ENCODE measurements at places on chromosomes 5 and 9.

DNA sequence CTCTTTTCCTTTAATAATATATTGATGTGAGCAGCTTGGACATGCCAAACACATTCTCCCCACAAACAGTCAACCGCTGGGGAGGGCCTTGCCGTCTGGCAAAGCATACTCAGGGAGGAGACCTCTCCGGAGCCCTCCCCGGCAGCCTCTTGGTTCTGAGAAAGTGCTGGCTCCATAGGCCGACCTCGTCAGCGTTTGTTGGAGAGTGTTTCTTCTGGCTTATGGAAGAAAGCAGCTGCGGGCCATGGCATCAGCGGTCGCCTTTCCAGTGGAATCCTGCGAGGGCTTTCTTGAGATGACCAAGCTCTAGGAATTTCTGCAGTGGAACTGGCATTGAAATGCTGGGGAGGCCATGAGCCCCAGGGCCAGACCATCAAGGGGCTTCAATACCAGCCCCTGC lies 405.7 kb upstream of the IRX4 start:
- DNase-seq, result no peak

DNA sequence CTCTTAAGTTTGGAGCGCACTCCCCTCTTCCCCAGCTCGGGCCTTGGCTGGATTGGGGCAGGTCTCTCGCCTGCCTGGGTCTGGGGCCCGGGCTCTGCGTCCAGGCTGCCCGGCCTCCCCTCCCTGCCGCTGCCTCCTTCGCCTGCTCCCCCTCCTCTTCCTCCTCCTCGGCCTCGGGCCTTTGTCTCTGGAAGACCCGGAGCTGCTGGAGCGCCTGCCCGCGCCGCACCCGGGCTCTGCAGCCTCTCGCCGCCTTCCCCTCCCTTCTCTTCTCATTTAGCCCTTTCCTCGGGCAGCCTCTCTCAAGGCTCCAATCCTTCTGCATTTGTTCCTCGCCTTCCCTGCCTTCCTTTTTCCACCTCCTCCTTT lies 218.5 kb downstream of the C9orf50 start:
- DNase-seq, result no peak

DNA sequence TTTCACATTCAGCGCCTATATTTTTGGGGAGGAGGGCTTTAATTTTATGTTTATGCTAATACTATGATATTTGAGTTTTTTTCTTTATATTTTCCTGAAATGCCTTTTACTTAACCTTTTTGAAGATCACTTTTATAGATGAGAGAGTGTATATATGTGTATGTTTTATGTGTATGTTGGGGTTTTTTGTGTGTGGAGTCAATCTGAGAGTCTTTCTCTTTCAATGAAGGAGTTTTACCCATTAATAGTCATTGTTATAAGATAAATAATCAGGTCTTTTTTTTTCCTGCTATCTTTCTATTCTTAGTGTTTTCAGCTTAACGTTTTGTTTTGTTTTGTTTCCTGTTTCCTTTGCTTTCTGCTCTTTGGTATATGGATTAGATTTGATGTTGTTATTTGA lies 112.2 kb downstream of the TEX10 start:
- no peak for DNase-seq

DNA sequence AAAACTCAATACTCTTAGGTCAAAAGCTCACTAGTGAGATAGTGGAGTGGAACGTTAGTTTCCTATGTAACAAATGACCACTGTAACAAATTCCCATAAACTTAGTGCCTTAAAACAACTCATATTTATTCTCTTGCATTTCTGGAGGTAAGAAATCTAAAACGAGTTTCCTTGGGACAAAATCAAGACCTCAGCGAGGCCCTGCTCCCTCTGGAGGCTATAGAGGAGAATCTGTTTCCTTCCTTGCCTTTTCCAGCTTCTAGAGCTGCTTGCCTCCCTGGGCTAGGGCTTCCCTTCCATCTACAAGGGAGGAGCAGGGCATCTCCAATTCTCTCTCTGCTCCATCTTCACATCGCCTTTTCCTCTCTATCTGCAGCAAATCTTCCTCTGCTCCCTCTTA lies 32.0 kb downstream of the SEMA5A start:
- no peak for DNase-seq

GRCh38 chr9:36971935-36972488 lies 62.1 kb downstream of the PAX5 start:
- DNase-seq, result no peak

DNA sequence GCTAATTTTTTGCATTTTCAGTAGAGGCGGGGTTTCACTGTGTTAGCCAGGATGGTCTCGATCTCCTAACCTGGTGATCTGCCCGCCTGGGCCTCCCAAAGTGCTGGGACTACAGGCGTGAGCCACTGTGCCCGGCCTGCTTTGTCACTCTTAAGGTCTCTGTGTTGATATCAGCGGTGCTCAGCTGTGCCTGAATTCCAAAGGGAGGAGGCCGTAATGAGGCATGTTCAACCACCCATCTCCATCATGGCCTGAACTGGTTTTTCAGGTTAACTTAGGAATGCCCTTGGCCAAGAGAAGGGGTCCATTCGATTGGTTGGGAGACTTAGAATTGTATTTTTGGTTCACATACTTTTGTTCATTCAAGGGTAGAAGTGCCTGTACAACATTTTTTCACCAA lies 22.0 kb downstream of the HSD17B3 start:
- no peak for DNase-seq

- no peak for DNase-seq
Observed at GRCh38 chr5:19608444-19609002, 379.5 kb downstream of the CDH18 start.

- DNase-seq, result no peak
Observed at GRCh38 chr5:88238732-88239131, 29.9 kb downstream of the TMEM161B start.

GRCh38 chr9:29416204-29416603 lies 1842.9 kb upstream of the C9orf72 start:
- DNase-seq, result no peak

DNA sequence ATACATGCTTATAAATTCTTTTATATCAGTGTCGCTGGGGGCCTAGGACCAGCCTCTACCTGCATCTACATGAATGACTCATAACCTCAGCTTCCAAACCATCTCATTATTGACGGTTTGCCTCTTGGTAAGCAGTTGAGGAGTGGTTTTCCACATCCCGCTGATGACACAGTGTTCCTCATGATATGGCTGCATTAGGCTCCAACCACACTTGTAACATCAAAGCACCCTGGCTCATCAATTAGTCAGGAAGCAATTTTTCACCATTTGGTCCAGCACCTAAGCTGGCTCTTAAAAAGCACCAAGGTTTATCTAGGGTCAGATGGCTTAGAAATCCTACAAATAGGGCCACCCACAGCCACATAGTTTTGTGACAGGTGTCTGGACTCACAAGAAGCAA lies 402.4 kb downstream of the ARHGEF28 start:
- no peak for DNase-seq

DNA sequence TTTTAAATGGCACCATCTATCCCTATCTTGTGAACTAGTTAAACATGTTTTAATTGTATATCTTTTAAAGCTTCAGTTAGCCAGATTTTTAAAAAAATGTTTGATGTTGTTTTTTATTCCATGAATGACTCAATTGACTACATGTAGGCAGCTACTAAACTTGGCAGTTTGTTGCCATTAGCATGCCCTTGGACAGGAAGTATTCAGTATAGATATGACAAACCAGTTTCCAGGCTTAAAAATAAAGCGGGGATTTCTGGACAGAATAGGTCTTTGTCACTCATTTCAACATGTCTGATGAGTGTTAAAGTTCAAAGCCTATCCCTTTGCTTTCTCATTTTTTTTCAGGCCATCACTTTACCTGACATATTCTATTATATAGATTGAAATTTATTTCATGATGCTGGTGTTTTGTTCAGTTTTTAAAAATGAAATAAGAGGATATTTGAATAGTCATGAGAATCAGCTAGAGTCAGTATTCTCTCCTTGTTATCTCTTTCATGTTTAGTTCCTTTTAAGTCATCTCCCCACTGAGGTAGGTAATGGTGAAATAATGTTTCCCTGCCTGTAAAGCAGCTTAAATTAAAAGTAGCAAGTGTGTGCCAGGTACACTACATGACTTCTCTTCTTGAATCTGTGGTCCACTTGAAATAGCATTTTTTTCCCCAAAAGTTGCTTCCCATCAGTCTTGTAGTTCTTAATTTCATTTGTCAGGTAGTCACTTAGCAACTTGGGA lies 11.9 kb downstream of the TNFAIP8 start:
- DNase-seq, result no peak

DNA sequence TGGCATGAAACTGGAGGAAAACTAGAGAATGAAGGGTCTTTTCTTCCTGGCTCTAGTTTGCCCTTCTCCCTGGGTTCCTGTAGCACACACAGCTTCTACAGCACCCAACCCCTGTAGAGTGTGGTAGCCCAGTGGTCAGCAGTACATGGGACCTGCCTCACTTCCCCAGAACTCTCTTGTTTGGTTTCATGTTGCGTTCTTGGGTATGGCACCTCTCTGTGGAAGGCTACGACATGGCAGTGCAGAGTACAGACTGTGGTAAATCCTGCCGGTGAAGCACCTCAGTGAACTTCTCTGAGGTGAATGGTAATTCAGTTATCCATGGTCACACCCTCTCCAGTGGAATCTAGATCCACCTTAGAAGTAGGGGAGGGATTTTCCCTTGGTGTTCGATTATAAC lies 105.5 kb downstream of the TLR4 start:
- no peak for DNase-seq

DNA sequence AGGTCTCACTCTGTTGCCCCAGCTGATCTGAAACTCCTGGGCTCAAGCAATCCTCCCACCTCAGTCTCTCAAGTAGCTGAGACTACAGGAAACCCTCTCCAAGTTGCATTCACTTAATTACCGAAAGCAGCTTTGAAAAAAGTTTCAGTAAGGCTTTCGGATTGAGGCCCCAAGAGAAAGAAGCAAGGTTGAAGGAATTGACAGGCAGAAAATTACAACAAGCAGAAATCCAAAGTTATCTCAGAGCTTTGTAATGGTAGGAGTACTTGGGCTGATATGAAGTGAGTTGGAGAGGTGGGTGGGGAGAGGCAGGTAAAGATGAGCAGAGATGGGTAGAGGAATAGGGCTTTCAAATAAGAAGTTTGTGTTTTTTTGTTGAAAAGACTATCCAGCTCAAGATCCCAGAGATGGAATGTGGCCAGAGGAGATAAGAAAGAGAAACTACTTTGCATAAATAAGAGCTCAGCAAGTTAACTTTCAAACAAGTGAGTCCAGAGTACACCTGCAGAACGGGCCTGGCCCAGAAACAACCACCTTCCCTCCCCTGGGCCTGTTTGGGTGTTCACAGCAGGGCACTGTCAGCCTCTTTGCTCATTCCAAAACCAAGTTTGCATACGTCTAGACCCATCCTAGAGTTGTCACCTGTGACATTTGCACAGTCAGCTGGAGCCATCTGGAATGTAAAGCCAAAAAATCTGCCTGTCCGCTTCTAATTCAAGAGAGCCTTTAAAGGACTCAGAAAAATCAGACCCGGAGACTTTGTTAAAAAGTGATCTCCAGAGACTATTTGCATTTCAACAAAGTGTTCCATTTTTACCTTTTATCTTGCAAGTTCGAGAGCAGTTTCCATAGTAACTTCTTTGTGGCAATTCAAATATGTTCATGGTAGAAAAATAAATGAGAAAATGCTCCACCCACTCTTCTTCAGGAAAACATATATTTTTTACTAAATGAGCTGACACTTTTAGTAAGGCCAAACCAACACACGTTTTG lies 2.2 kb upstream of the CLINT1 start:
- DNase-seq, result peak; percentile 4

DNA sequence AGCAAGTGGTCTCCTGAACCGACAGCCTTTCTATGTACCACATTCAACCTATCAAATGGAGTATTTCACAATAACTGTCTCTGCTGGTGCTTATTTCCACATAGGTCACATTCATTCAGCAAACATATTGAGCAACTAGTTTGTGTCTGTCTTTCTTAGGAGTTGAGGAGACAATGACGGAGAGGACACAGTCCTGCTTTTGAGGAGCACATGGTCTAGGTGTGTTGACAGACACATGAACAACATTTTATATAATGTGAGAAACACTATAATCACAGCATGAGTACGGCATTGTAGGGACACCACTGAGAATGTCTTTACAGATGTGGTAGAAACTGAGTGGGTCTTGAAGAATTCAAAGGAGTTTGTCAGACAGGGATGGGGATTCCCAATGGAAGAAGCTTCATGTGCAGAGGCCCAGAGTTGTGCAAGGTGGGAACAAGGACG lies 28.5 kb downstream of the NFIL3 start:
- no peak for DNase-seq

GRCh38 chr5:120368923-120369715 lies 95.0 kb upstream of the PRR16 start:
- no peak for DNase-seq

- no peak for DNase-seq
Observed at GRCh38 chr5:82276800-82277612, 1.1 kb downstream of the RPS23 start.

- no peak for DNase-seq
Observed at GRCh38 chr9:137178201-137178938, 6.5 kb upstream of the TMEM210 start.

DNA sequence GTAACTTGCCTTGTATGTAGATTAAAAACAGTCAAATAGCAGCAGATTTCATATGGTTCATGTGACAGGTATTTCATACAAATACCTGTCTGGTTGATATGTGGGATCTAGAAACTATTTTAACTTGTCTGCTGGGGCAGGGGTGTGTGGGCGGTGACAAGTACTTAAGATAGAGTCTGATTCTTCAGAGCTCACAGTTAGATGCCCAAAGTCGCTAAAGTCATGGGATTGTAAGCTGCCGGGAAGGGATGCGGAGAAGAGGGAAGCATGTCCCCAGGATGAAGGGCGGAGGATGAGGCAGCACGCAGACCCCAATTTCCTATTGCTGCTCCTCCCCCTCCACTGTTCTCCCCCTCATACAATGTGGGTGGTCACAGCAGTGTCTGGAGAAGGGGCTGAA lies 13.3 kb downstream of the ANXA6 start:
- DNase-seq, result no peak

GRCh38 chr5:125595095-125595494 lies 828.1 kb upstream of the GRAMD2B start:
- DNase-seq, result no peak

- no peak for DNase-seq
Observed at GRCh38 chr5:67211926-67212325, 15.3 kb upstream of the CD180 start.

DNA sequence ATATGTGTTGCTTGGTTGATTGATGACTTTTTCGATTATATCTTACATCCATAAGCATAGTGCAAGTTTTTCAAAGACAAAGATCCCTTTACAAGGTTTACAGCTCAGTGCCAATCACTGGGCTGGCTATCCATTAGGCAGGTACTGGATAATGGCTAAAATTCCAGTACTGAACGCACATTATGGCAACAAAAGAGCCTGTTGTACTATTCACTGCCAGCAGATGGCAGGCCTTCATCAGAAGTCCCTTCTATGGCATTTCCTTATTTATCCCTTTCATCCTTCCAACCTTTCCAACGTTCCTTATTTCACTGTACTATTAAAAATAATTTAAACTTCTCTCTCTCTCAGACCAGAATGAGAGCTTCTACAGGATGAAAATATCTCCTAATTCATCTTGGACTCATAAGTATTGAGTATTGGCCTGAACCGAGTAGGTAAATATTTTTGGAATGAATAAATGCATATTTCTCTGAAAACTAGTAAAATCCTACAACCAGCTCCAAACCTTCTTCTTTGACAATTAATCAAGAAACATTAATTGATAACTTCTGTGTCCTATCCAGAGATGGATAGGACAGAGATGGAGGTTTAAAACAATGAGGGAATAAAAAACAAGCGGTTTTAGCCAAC lies 6.7 kb upstream of the WNT8A start:
- peak; percentile 41 for DNase-seq

GRCh38 chr5:178808886-178809285 lies 50.9 kb upstream of the ZNF354B start:
- DNase-seq, result no peak

- DNase-seq, result no peak
Observed at GRCh38 chr5:31214229-31214628, 20.7 kb downstream of the CDH6 start.
